Progenitor cell of endocrine pancreas (in vitro differentiated cells): ENCODE measurements at places on chromosomes 6 and 20. TPM values are rescaled to one million over a fixed set of nuclear protein-coding genes. Genes with fewer than 3 reads are reported as not detected.

CD93 gene
- total RNA-seq = 0.04 TPM in 1 of 2 replicates, not detected in the other

CRISP3 gene
- not detected in 2 replicates for total RNA-seq

PMEPA1 gene
- 9.1 and 9.2 TPM in 2 replicates for total RNA-seq

MCCD1 gene
- not detected in 2 replicates for total RNA-seq
